ENCODE measurements at places on chromosomes 12 and 14.

GRCh38 chr12:119685375-119685774 lies 17.4 kb downstream of the PRKAB1 start:
- DNase-seq: no peak

DNA sequence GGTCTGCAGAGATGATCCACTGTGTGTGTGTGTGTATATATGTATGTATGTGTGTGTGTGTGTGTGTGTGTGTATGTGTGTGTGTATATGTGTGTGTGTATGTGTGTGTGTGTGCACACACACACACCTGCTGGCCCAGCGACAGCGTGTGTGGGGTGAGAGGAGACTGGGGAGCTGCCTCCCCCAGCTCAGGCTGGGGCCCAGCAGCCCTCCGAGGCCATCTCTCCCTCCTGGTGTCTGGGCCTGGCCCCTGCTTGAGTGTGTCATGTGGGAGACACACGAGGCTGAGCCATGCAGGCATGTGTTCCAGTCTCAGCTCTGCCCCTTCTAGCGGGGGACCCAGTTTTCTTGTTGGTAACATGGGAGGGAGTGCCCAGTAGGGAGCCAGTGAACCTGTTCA lies 10.0 kb upstream of the TNFAIP2 start:
- DNase-seq: no peak

- DNase-seq: no peak
Measured at GRCh38 chr12:68497702-68498101, 113.0 kb upstream of the RAP1B start.

GRCh38 chr12:14393751-14394150 lies 28.3 kb downstream of the ATF7IP start:
- DNase-seq: no peak

GRCh38 chr12:62722971-62723680 lies 211.8 kb downstream of the PPM1H start:
- DNase-seq: no peak

DNA sequence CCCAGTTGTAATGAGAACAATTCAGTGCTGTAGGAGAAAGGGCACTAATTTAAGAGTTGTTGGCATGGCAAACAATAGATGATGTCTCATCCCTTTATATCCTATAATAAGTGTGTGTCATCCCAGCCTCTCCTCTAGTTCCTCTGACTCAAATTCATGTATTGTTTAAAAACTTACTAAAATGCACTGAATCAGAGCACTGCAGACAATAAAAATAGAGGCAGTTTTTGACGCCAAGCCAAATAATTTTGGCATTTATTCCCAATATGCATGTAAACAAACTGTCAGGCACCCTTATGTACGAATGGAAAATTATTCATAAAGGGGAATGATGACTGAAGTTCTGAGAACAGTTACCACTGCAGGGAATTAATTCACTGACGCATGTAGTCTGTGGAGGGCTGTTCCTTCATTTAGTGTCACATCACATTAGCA lies 57.9 kb upstream of the TMX1 start:
- DNase-seq: no peak

DNA sequence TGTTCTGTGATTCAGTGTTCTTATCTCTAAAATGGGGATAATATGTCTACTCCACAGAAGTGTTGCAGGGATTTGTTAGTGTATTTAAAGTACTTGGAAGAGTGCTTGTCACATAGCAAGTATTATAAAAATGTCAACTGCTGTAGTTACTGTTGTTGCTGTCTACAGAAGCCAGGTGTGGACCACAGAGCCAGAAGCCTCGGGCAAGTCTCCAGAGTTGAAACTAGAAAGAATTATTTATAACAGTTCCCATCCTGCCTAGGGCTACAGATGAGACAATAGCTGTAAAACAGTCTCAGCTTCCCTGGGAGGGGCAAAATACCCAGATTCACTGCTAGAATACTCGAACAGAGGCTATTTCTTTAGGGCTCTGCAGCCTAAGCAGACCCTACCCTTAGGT lies 55.4 kb upstream of the FUT8 start:
- DNase-seq: no peak

GRCh38 chr12:50302686-50303085 lies 19.4 kb upstream of the LIMA1 start:
- DNase-seq: no peak

DNA sequence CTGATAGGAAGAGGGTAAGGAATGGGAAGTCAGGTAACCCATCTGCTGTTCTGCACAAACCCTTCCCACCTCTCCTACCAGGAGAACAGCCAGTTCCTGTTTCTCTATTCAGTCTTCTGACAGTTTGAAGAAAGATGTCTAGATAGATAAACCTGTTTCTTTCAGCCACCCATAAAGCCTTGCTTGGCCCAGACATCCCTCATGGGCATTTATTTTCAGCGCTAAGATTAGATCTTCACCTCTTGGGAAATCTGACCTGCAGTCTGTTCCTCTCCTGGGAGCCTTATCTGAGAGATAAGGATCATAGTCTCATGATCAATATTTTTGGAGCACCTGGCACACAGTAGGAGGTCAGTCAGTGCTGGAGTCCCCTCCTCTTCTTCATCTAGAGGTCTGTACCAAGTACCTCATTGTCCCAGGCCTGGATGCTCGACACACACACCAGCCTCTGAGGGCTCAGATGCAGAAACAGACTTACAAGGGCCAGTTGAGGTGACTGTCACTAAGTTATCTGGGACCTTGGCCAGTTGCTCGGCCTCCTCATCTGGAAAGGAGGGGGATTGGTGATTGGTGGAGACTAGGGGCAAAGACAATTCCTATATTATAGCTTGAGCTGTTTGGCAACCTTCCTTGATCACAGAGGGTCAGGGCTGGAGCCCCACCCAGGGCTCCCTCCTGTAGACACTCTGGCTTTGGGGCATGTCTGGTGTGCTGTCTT lies 18.2 kb downstream of the ACVRL1 start:
- no peak for DNase-seq

DNA sequence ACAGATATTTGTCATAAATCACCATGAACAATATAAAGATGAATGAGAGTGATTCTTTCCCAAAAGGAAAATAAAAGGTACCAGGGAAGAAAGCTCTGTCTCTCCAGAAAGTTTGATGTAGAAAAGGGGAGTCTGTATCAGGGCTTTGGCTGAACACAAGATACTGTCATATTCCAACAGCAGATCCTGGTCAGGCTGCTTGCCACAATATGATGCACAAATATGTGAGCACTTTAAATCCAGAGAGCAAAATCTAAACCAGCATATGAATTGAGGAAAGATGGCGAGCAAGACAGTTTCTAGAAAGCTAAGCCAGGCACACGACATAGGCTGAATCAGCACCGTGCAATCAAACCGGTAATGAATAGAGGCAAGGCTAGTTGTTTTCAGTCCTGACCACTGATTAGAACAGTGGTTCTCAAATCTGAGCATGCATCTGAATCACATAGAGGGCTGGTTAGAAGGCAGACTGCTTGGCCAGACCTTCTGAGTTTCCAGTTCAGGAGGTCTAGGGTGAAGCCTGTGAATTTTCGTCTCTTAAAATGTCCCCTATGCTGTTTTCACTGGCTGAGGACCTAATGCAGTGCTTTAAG lies 60.7 kb downstream of the PLCZ1 start:
- no peak for DNase-seq

DNA sequence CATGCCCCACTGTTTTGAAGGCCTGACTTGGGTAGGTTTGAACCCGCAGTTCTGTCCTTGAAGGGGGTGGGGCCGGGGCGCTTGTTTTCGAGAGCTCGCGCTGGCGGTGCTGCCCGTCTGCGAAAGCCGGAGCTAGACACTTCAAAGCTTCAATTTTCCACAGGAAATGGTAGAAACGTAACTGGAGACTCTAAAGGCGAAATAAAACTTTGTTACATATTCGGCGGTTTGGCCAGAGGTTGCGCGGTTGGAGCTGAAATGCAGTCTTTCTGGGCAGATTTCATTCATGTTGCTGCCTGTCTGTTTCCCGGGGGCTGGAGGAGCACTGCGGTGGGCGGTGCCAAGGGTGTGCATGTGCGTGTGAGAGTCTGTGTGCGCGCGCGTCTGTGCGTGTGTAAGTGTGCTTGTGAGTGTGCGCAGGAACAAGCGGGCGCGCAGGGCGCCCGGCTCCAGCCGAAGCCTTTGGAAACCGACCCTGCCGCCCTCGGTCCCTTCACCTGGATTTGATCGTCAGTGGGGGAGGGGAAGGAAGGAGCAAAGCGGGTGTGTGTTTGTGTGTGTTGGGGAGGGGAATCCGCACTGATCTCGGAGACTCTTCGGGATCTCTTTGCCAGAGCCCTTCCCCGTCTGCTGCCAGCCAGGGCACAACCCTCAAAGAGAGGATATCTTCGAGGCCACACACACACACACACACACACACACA lies 227.7 kb upstream of the CRY1 start:
- DNase-seq: no peak

- DNase-seq: peak; percentile 92
Measured at GRCh38 chr12:53267999-53268629, at the start of gene ESPL1. Gene ESPL1 (plus strand): TSS chr12:53268299. CDS start chr12:53268767, 468 bp downstream.

- DNase-seq: peak; percentile 72
Measured at GRCh38 chr12:21301-22189, 45.0 kb upstream of the IQSEC3 start.

GRCh38 chr12:6647083-6647604 lies at the start of gene ACRBP:
Gene ACRBP (minus strand): TSS chr12:6647432. CDS start chr12:6647366, 66 bp downstream.
- DNase-seq: peak; percentile 78

GRCh38 chr12:27012239-27012981 lies 1.8 kb downstream of the TM7SF3 start:
- no peak for DNase-seq

- no peak for DNase-seq
Measured at GRCh38 chr12:109695961-109696461, 17.6 kb upstream of the FAM222A start.

GRCh38 chr12:121970581-121971300 lies 50.9 kb upstream of the BCL7A start:
- no peak for DNase-seq

DNA sequence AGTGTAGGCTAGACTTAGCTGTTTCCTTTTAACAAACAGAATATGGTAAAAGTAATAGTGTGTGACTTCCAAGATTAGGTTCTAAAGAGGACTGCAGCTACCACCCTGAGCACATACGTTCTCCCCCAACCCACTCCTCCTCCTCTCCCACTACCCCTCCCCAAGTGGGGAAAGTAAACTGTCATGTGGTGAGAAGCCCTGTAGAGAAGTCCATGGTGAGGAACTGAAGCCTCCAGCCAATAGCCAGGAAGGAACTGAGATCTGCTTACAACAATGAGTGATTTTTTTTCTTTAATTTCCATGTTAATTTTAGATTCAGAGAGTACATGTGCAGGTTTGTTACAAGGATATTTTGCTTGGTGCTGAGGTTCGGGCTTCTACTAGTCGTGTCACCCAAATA lies 57.0 kb upstream of the EGLN3 start:
- no peak for DNase-seq

- no peak for DNase-seq
Measured at GRCh38 chr12:76702946-76703345, 61.0 kb upstream of the ZDHHC17 start.

DNA sequence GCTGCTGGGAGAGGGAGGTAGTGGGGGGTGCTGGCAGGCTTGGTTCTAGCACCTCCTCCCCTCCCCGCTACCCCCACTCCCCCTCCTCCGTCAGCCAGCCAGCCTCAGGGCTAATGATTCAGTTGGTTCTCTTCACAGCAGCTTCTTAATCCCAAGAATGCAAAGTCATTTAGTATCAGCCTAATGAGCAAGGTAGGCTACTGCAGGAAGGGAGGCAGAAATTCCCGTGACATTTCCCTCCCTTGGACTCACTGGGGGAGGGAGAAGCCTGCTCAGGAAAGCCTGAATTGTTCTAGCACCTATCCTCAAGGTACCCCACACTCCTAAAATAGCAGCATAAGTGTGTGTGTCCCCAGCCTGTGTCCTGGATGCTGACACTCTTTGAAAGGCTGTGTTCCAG lies 29.8 kb downstream of the ITPK1 start:
- no peak for DNase-seq

GRCh38 chr14:91397965-91398591 lies 19.5 kb downstream of the CCDC88C start:
- DNase-seq: no peak

DNA sequence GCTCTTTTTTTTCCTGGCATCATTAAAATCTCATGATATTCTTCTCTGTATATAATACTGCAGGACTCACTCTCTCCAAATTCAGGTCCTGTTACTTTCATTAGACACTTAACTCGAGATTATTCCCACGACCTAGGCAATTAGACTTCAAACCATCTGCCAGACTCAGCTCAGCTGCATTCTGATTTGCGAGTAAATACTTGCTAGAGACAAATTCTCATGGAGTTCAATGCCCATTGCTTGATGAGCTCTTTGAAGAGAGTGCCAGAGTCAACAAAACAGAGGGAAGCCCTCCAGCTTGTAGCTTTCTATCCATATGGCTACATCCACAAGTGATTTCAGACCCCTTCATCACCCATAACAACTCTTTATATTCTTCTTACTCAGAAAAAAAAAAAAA lies 88.3 kb downstream of the GTF2A1 start:
- no peak for DNase-seq

DNA sequence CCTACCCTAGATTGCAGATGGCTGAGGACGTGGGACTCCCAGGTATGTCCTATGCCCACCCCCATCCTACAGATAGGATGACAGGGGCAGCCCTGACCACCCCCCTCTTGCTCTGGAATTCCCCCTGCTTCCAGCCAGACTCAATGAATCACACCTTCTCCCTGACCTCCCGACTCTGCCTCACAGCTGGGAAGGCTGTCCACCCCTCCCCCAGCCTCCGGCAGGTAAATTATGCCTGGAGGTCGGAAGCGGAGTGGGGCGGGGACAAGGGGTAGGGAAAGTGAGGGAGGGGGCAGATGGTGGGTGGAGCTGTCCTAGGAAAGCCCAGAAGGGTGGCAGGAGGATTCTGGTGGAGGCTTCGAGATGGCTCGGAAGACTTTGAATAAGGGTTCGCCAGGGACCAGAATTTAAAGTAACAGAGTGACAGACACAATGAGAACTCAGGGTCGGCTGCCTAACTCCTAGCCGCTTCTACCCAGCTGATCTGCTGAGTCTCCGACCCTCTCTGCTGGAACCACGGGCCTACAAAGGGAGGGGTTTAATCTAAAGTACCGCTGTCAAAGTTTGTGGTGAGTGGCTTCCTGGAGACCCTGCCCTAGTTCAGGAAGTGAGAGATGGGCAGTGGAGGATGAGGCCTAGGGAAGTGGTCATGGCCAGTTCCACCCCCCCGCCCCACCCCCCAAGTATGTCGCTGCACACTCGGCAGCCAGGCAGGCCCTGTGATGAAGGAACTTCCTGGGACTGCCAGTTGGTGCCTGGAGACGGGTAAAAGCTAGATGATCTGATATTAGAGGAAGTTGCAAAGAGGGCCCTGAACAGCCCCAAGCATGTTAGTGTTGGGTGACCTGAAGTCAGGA lies 4.2 kb downstream of the PLEKHG3 start:
- DNase-seq: no peak

DNA sequence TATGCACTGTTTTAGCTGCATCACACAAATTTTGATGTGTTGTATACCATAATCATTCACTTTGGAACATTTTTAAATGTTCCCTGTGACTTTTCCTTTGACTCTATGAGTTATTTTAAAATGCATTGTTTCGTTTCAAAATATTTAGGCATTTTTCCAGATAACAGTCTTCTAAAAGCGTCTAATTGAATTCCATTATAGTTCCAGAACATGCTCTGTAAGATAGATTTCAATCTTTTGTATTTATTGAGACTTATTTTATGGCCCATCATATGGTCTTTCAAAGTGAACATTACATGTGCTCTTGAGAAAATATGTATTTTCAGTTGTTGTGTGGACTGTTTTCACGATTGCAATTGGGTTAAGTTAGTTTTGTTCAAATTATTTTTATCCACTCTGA lies 98.7 kb upstream of the ARHGAP5 start:
- no peak for DNase-seq
